ENCODE measurements at places on chromosomes 1 and 21. TPM values are rescaled to one million over a fixed set of nuclear protein-coding genes. Genes with fewer than 3 reads are reported as not detected.
A peak's percentile ranks its signal among the peaks of the same experiment; 100 is the strongest.

DNA sequence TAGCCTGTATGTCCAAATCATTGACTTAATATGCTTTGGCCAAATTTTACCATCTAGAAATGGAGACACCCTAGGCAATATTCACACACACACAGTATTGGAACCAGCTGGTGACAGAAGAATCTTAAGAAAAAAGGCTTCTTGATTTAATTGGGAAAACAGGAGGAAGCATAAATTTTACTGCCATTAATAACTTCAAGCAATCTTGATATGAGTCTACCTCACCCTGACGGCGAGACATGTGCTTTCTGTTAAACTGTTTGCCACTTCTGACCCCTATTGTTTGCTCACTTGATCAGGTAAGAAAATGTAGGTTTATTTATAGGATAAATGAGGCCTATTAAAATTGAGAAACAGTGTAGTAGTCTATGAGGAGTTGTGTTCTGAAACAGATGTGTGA is 73.2 kb downstream of the KIFAP3 start:
- DNase-seq, result no peak

- no peak for DNase-seq
Measured at GRCh38 chr1:172402878-172403569, 17.5 kb upstream of the C1orf105 start.

DNA sequence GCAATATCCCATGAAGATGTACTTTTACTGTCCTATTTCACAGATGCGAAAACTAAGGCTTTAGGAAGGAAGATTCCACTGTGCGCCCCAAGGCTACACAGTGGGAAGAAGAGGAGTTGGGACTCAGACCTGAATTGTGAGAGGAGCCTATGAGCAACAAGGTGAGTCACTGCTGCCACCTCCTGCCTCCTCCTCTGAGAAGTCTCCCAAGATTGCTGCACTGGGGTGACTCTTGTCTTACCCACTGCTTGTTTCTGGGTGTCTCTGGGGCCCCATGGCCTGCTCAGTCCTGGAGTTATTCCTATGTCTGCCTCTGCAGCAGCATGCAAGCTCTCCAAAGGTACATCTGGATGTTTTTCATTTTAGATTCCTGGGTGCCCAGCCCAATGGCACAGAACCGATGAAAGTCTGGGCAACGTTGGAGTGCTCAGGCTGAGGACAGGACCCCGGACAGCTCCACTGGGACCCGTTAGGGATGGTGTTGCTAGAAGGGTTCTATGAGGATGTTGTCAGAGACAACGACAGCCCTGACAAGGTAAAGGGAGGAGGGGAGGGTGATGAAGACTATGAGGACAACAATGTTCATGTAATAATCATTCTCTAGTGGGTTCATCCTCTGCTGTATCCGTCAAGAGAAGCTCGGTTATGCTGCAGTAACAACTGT is 11.0 kb upstream of the C1QA start:
- DNase-seq, result peak; percentile 46

DNA sequence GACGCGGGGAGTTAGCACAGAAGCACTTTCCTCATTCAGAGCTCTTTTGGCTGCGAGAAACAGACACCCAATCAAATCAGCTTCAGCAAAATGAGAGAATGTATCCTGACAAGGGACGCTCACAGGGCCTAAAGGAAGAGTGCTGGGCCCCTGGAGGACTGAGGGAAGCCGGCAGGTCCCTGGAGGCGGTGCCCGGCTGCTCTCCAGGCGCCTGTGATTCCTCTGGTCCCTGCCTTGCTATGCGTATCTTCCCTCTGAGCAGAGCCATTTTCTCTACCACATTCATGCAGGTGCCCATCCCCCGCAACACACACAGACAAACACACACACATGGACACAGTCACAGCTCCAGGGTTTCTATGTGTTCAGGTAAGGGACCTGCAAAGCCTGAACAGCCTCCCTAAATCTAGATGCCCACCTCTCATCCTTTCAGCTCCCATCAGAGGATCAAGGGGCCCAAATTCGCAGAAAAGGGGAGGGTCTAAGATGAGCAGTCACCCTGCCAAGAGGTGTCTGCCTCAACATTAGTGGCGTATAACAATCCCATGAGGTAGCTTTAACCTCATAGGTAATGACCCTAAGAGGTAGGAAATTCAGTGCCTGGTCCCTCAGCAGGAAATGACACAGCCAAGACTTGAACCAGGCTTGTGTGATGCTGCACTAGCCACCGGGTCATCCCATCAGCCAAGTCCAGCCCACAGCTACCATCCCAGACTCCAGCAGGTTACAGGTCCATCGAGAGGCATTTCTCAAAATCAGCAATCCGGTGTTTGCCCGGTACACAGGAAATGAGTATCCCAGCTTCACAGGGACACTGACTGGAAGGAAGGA is 29.0 kb downstream of the PTAFR start:
- no peak for DNase-seq

DNA sequence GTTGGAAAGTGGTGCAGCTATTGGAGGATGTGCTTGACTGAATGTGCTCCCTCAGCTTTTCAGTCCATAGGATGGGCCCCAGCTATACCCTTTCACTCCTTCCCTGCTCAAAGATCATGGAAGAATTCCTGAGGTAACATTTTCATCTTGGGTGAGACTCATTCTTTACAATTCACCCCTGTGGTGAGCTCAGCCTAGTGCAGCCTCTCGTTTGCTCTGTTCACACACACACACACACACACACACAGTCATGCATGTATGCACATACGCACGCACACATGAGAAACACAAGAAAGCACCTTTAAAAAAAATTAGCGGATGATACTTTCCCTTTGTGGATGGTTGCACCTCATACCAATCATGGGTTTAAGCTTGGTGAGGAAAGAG is 25.8 kb downstream of the CCN1 start:
- no peak for DNase-seq

The APOBEC4 gene
- not detected for polyA plus RNA-seq

The MORN1 gene
- polyA plus RNA-seq, result 9.0 TPM

Data from kidney (tissue), 22 donors.